ENCODE measurements at places on chromosomes 16 and 17.
A peak's percentile ranks its signal among the peaks of the same experiment; 100 is the strongest.

DNA sequence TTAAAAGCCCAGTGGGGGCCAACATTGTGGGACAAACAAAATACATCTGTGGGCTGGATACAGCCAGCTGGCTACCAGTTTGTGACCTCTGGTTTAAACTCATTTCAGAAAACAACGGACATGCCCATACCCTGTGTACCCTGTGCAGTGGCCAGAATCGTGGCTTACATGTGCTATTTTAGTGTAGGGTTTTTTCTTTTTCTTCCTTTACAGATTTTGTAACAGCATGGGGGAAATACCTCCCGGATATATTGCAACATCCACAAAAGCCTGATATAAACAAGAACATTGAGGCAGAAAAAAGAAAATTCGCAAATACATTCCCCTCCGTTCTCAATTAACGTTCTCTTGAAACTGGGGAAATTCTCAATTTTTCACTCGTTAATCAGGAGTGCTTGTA is 7.3 kb downstream of the HS3ST4 start:
- no peak for DNase-seq

DNA sequence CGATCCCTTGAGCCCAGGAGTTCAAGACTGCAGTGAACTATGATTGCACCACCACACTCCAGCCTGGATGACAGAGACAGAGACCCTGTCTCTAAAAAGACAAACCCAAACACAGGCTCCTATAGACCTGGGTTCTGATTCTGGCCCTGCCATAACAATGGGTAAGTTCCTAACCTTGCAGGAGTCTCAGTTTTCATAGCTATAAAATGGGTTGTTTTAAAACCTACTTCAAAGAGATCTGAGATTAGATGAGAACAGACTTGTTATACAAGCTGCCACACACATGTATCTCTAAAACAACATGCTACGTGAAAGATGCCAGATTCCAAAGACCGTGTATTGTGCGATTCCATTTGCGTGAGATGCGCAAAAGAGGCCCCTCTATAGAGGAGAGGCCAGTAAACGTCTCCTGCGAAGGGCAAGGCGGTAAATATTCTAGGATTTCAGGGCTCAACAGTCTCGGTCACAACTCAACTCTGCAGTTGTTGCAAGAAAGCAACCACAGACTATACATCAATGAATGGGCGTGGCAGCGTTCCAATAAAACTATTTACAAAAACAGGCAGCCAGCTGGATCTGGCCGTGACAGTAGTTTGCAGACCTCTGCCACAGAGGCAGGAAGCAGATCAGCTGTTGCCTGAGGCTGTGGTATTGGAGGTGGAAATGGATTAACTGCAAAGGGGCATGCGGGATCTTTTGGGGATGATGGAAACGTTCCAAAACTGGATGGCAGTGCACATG is 5.9 kb downstream of the CORO7 start:
- DNase-seq, result no peak

DNA sequence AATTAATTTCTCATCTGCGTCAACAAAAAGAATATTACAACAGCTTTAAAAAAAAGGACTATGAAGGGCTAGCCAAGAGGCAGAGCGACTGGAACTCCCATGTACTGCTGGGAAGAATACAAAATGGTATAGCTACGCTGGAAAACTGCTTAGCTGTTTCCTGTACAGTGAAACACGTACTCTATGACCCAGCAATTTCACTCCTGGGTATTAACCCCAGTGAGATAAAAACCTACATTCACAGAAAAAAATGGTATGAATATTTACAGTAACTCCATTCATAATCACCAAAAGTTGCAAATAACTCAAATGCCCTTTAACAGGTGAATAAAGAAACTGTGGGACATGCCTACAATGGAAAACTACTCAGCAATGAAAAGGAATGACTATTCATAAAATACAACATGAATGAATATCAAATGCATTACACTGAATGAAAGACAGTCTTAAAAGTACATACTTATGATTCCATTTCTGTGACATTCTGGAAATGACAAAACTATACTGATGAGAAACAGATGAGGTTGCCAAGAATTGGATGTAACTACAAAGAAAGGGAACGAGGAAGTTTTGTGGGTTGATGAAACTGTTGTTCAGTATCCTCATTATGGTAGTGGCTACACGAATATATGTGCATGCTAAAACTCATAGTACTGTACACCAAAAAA is 27.6 kb downstream of the CMTM4 start:
- no peak for DNase-seq

GRCh38 chr16:10750793-10751192 is 7.2 kb downstream of the NUBP1 start:
- no peak for DNase-seq

DNA sequence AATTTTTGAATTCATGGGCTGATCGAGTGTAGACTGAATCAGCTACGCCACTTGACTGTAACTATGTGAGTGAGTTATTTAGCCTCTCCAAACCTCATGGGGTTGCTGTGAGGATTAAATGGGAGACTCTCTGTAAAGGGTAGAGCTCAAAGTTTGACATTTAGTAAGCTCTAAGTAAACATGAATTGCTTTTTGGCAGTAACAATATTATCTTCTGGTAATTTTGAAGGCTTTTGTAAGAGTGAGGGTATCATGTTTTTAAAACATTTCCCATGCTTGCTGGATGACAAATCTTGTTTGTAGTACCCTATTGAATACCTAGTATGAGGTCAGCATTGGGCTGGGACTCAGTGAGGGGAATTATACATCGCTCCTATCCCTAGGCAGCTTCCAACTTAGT is 35.3 kb downstream of the MRTFB start:
- DNase-seq, result no peak

- peak; percentile 72 for DNase-seq
Observed at GRCh38 chr17:36089888-36090836, at the start of gene CCL3. Gene CCL3, minus strand, starts transcription at chr17:36090143. Its CDS starts 85 bp downstream, at chr17:36090058.

- DNase-seq, result no peak
Observed at GRCh38 chr16:70258946-70259345, 7.2 kb upstream of the EXOSC6 start.

DNA sequence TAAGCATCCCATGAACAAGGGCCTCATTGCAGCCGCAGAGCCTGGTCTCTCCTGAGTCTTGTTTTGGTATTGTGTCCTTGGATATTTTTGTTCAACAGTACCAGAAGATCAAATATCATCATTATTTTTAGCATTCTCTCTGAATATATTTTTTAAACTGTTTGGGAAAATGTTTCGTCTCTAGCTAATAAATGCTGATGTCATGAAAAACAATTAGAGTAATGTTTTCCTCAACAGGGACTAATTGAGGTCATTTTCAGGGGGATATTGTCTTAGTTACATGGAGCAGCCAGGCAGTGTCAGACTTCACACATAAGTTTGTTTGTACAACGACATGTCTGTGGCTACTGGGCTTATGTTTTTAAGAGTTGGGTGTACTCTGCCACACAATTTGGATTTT is 805.3 kb upstream of the SOX9 start:
- DNase-seq, result no peak

DNA sequence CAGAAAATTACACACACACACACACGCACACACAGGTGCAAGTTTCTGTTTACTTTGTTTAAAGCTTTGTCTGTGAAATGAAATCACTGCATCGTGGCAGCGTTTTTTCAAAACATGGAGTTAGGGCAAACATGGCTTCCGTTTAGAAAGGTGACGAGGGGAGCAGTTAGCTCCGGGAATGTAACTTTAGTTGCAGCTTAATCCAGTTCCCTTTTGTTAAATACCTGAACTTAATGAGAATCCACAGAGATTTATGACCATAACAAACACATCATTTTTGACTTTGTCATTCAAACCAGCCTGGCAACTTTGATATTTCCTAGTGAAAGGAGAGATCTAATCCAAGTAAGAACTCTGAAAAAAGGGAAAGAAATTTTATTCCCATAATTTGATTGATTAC is 12.1 kb downstream of the HS3ST3A1 start:
- no peak for DNase-seq

GRCh38 chr17:10127819-10128425 is 70.5 kb downstream of the GAS7 start:
- DNase-seq, result no peak

DNA sequence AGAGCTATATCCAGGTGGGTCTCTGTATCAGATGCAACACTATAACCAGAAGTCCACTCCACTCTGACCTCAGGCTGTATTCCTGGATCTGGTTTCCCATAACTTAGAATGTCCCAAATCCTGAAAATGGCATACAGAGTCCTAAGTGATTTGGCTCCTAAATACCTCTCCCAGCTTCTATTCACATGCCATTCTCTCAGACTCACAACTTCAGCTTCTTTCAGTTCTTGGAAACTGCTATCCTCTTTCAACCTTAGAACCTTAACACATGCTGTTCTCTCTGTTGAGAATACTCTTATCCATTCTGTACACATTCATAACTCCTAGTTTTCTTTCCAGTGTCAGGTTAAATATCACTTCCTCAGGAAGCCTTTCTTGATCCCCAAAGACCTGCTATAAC is 132.0 kb downstream of the BRIP1 start:
- DNase-seq, result no peak

- DNase-seq, result peak; percentile 67
Observed at GRCh38 chr16:68792465-68793324, 50.6 kb upstream of the TANGO6 start.

- peak; percentile 21 for DNase-seq
Observed at GRCh38 chr16:29156511-29156910, 171.7 kb downstream of the LAT start.

GRCh38 chr17:30160419-30161172 is 44.0 kb downstream of the NSRP1 start:
- DNase-seq, result peak; percentile 43

DNA sequence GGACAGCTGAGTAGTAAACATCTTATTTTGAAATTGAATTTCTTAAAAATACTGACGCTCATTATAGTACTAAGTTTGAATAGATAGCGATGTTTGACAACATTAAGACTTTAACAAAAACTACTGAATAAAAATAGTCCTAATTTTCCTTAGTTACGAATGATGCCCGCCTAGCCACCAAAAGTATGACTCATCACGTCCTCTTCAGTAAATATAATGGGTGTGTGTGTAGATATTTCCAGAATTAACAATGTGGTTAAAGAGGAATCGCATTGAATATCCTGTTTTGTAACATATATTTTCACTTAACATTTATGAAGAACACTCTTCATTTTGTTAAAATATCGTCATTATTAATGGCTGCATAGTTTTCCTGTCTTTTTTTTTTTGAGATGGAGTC is 187.6 kb downstream of the MYO1D start:
- no peak for DNase-seq

- DNase-seq, result peak; percentile 17
Observed at GRCh38 chr16:74740795-74741304, 33.8 kb downstream of the FA2H start.

DNA sequence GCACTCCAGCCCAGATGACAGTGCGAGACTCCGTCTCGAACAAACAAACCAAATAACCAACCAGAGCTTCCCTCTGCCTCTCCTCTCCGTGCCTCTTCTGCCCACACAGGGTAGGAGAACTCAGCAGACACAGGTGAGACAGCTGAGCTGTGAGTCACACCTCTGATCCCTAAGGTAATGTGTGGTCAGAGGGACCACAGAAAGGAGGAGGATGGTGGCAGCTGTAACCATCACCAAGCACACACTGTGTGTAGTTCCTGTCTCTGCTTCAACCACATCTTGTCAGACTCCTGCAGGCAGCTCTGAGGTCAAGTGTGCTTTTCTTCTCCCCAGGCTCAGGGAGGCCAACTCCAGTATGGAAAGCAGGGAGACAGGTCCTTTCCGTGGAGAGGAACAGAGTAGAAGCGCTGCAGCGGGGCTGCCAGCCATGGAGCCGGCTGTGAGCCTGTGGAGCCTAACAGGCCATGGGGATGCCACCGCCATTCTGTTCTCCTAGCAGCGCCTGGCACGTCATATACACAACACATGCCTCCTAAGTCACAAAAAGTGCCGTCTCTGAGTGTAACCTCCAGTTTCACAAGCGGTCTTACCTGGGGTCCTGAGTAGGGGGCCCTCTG is 7.1 kb downstream of the NUDT16L1 start:
- DNase-seq, result no peak

DNA sequence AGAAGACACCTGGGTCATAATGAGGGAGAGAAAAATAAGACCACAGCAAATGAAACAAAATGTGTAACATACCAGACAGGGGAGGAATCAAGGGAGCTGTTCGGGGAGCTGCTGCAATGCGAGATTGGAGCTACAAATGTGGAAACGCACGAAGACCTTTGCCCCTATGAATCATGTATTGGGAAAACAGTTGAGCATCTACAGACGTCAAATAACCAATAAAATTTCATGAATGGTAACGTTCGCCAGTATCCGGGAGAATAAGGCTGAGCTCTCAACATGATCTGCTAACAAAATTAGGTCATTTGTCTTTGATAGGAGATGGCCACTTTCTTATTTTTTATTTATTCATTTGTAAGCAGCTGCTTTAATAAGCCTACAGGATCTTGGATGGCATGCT is 486.2 kb upstream of the RBFOX1 start:
- no peak for DNase-seq

GRCh38 chr16:30697264-30698138 is 1.5 kb upstream of the SRCAP start:
- no peak for DNase-seq

DNA sequence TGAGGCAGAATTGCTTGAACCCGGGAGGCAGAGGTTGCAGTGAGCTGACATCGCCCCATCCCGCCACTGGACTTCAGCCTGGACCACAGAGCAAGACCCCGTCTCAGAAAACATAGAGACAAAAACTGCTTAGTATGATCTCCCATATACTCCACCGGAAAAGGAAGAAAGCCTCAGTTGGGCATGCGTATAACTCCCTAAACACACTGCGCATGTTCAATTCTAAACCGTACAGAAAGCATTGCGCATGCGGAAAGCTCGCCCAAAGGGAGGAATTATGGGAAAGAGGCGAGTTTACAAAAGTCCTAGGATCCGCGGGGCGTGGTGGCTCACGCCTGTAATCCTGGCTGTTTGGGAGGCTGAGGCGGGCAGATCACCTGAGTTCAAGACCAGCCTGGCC is 312.7 kb upstream of the ERCC4 start:
- DNase-seq, result no peak

GRCh38 chr16:1180549-1181403 is 27.9 kb downstream of the CACNA1H start:
- DNase-seq, result no peak

DNA sequence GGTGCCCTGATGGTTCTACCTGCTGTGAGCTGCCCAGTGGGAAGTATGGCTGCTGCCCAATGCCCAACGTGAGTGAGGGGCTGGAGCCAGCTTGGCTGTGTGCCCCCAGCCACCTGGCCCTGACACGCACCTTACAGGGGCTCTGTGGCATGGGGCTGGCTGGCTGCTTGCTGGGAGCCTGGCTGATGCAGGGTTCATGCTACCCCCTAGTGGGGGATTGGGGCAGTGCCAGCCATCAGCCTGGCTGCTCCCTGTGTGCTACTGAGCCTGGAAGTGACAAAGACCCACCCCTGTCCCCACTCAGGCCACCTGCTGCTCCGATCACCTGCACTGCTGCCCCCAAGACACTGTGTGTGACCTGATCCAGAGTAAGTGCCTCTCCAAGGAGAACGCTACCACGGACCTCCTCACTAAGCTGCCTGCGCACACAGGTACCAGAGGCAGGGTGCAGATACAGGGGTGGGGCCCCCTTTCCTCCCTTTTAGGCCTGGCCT is 5.7 kb downstream of the GRN start:
- peak; percentile 81 for DNase-seq

- DNase-seq, result peak; percentile 37
Observed at GRCh38 chr17:30905742-30906100, 317 bp downstream of the TEFM start.

- no peak for DNase-seq
Observed at GRCh38 chr16:2596747-2597559, 59.1 kb downstream of the PDPK1 start.

Measured in common myeloid progenitor, CD34-positive (primary cell).